Left cardiac atrium (tissue), 4 donors: ENCODE measurements at places on chromosomes 5 and 9. TPM values are rescaled to one million over a fixed set of nuclear protein-coding genes. Genes with fewer than 3 reads are reported as not detected.

GRCh38 chr5:57621624-57622023 is 139.0 kb upstream of the ACTBL2 start:
- DNase-seq, result no peak

CER1 gene
- total RNA-seq, result not detected

DNA sequence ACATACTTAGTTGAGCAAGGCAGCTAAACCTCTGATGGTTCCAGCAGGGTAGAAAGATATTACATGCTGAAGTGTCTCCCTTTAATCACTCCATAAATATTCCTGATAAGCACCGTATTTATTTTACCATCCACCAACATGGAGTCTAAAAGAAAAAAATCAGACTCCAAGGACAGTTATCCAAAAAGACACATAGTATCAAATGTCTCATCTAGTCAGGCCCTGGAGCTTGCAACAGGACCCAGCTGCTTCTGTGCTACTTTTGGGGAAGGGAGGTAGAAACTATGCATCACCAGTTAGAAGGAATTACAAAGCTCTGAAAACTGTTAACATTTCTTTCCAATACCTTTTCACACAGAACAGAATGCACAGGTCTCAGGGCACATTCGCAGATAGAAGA is 88.1 kb downstream of the S1PR3 start:
- no peak for DNase-seq

DNA sequence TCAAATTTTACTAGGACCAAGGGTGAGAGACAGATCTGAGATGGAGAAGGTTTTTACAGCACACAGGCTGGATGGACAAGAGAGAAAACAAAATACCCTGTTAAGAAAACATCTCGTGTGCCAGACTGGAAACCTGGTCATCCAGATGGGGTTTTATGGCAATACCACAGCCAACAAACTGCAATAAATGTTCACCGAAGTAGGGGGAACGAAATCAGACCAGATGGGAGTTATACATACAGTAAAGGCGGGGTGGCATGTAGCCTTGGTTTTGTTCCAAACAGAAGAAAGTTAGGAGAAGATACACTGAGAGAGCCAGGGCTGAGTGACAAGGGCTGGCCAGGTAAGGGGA is 63.3 kb downstream of the DCP2 start:
- DNase-seq, result no peak

GRCh38 chr5:131637694-131638093 is 2.7 kb upstream of the RAPGEF6 start:
- DNase-seq, result no peak

GRCh38 chr5:154179846-154180710 is 10.5 kb upstream of the GALNT10 start:
- DNase-seq, result no peak
